ENCODE measurements at places on chromosomes 2 and 18.
A peak's percentile ranks its signal among the peaks of the same experiment; 100 is the strongest.

- DNase-seq: no peak
These were observed 129.9 kb downstream of the SPTBN1 start for GRCh38 chr2:54586062-54586461.

GRCh38 chr2:237033536-237034060 lies 52.1 kb upstream of the COPS8 start:
- no peak for DNase-seq

GRCh38 chr2:29518010-29518409 lies 402.8 kb downstream of the CLIP4 start:
- no peak for DNase-seq

DNA sequence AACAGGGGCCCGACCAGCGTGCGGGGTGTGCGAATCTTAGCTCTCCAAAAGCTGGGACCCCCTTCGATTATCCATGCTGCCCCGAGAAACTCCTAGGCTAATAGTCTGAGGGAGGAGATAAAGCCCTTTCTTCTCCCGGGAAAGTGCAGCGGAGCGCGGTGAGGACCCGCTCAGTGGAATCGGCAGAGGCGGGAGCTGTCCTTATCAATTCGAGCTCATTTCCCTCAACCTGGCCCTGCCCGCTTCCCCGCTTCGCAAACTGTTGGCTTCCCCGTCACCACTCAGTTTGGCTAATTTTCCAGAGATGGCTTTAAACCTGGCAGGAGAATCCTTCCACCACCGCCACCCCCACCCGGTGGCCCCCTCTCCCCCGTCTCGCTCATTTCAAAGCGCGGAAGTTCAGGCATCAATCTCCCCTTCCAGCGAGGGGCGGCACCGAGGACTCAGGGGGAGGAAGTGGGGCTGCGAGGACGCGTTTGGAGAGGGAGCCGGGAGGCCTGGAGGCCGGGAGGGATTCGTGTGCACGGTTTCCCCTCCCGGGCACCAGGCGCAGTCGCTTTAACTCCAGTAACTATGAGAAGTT lies 1.6 kb downstream of the KLHL14 start:
- DNase-seq: no peak

DNA sequence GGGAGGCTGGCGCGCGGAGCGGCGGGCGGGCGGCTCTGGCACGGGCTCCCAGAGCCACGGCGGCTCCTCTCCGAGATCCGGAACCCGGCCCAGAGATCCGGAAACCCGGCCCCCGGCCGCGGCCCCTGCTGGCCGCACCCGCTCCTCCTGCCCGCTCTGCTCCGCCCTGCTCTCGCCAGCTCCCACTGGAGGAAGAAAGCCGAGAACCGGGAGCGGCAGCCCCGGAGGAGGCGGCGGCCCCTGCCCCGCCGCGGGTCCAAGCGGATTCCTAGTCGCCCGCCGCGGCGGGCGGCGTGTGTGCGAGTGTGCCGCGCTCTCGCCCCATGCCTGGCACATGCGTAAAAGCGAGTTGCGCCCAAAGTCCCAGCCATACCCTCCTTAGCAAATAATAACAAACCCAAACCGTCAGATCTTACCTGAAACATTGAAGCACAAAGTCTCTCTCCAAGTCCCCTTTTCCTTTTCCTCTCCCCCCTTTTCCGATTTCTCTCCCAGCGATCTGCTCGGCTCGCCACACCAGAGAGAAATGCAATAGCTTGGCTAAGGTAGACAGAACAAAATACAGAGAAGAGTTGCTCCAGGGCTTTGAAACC lies 108.7 kb upstream of the KCTD1 start:
- DNase-seq: no peak

DNA sequence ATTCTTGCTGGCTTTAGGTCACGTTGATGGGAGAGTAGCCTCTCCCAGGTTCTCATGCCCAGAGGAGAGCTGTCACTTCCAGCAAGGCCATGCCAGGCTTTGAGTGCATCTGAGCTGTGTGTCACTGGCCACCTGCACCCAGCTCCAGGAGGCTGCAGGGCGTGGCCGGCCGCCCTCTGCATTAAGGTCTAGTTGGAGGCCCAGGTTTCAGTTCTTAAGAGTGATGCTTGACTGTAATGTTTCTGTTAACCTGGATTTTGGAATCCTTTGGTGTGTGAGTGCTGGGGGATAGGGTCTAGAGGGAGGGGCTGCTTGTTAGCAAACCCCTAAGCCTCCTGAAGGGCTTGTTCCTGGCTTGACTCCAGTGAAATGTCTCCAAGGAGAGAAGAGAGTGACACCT lies 140.1 kb downstream of the ACOXL start:
- no peak for DNase-seq

DNA sequence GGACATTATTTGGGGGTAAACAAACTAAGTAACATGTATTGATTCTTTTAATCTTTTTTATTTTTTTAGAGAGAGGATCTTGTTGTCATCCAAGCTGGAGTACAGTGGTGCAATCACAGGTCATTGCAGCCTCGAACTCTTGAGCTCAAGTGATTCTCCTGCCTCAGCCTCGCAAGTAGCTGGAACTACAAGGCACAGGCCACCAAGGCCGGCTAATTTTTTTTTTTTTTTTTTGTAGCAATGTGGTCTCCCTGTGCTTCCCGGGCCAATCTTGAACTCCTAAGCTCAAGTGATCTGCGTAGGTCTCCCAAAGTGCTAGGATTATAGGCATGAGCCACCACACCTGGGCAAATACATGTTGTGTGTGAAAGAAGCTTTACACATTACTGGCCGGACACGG lies 29.6 kb downstream of the OLA1 start:
- no peak for DNase-seq

GRCh38 chr2:109537565-109538222 lies 76.1 kb downstream of the SEPTIN10 start:
- no peak for DNase-seq

GRCh38 chr18:44258086-44258485 lies 422.6 kb upstream of the SETBP1 start:
- no peak for DNase-seq

GRCh38 chr2:10541775-10542432 lies 93.8 kb upstream of the ODC1 start:
- peak; percentile 81 for DNase-seq

- DNase-seq: no peak
These were observed 85.5 kb downstream of the PIGN start for GRCh38 chr18:62101321-62101721.

DNA sequence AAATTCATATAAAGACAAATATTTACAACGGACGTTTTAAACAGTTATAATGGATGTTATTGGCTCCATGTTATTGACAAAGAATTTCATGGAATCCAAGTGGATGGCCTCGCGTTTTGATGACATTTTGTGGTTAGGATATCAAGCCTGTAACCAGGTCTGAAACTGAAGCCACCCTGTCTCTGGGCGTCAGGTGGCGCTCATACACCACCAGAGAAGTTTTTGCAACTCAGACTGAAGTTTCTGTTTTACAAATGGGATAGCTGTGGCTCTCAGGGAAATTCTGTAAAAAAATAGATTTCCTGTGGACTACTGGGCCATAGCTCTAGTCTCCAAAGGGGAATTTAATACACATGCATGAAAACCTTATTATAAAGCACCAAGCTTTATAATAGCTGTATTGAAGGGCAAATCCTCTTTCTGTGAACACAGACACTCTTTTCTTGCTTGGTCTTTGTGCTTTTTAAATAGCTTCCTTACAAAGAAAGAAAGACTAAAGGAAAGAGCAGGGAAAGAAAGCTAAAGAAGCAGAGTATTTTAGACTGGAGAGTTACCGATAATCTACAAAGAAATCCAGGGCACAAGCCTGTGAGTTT lies 86.7 kb downstream of the C18orf54 start:
- peak; percentile 11 for DNase-seq
